ENCODE measurements at places on chromosomes 1 and 21.

GRCh38 chr1:167791281-167792187 lies 69.8 kb downstream of the MPZL1 start:
- peak; percentile 87 for DNase-seq

DNA sequence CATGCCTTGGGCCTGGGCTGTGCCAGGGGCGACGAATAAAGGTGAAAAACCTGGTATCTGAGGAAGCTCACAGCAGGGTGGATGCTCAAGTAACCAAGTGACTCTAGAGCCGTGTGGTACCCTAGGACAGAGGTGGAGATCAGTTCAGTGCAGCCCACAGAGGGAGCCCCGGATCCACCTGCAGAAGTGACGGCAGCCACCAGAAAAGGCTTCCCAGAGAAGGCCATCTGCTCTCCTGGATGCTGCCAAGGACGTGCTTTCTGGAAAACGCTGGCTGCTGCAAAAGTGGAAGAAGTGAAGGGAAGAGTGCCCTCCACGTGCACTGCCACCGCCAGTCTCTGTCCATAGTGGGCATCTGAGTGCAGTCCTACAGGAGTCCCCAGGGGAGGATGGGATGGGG lies 27.7 kb downstream of the TMCO4 start:
- DNase-seq = no peak

GRCh38 chr21:43210454-43211071 lies 41.8 kb downstream of the CRYAA start:
- no peak for DNase-seq

- DNase-seq = no peak
These were observed 3.4 kb upstream of the HSPG2 start for GRCh38 chr1:21940492-21940891.

All from astrocyte (in vitro differentiated cells and primary cell).